ENCODE measurements at places on chromosomes 2 and 18.

- DNase-seq = no peak
Observed at GRCh38 chr2:222802514-222803196, 58.2 kb upstream of the ACSL3 start.

DNA sequence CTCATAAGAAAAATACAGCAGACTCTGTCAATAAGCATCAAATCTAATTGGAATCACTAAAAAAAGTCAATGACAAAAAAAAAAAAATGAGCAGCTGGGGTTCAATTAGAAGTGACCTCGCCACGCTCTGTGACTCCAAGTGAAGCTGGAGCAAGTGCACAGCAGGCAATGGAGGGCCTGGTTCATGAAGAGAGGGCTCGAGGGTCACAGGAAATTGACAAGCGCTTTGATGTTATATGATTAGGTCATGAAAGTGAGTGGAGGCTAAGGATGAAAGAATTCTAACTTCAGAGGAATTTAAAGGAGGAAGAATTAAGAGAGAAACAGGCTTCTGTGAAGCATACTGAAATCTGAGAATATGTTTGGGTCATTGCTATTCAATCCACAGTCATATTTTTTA, 85.4 kb upstream of the TMEM18 start:
- no peak for DNase-seq

GRCh38 chr2:188293601-188294351, 2.1 kb downstream of the GULP1 start:
- DNase-seq = no peak

GRCh38 chr2:68692511-68692910, 42.1 kb upstream of the ARHGAP25 start:
- no peak for DNase-seq

DNA sequence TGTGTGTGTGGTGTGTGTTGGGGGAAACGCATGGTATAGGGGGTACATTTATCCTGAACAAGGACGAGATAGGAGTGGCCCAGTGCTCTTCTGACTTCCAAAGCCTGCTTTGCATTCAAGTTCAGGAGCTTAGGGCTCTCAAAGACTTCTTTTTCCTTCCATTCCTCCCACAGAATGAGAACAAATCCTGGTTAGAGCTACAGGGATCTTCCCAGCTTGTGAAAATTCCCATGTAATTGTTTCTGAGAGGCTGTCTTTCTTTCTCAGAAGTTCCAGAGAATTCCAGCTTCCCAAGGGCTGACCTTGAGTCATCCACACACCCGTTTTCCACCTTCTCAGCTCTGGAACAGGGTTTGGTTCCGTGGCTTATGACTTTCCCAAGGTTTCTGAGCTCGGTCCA, 38.9 kb downstream of the FASTKD2 start:
- DNase-seq = no peak

GRCh38 chr18:22344908-22345670, 72.6 kb downstream of the CTAGE1 start:
- no peak for DNase-seq

GRCh38 chr18:64713284-64713683, 564.4 kb upstream of the LINC00305 start:
- DNase-seq = no peak

DNA sequence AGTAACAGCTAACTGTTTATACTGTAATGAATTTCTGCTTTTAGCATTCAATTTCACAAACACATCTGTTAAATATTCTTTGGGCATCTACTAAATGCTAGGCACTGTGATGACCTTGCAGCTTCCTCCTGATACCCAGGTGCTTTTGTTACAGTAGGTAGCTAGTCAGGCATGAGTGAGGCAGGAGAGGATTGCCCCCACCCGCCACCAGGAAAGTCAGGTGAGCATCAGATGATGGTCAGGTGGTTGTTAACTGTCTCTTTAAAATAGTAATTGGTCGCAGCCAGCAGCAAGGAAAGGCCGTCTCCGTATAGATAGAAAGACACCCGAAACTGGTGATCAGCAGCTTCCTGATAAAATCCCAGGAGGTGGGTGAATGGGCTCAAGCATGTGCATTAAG, 255.6 kb downstream of the PIEZO2 start:
- no peak for DNase-seq

DNA sequence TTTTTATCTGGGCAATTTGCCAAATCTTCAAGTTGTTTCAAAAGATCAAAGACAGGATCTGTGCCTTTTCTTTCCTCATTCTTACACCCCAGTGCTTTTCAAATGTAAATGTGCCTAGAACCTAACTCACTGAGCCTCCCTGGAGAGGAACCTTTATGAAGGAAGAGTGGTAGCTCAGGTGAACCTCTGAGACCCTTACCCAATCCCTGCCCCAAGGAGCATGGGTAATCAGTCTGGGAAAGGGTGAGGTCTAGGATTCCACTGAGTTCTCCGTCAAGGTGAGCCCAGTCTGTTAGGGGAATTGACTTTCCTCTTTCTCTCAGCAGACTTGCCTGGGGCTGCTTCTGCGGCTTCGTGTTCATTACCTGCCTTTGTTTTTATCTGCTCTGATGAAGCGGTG, 88.1 kb upstream of the MAP4K4 start:
- DNase-seq = no peak

DNA sequence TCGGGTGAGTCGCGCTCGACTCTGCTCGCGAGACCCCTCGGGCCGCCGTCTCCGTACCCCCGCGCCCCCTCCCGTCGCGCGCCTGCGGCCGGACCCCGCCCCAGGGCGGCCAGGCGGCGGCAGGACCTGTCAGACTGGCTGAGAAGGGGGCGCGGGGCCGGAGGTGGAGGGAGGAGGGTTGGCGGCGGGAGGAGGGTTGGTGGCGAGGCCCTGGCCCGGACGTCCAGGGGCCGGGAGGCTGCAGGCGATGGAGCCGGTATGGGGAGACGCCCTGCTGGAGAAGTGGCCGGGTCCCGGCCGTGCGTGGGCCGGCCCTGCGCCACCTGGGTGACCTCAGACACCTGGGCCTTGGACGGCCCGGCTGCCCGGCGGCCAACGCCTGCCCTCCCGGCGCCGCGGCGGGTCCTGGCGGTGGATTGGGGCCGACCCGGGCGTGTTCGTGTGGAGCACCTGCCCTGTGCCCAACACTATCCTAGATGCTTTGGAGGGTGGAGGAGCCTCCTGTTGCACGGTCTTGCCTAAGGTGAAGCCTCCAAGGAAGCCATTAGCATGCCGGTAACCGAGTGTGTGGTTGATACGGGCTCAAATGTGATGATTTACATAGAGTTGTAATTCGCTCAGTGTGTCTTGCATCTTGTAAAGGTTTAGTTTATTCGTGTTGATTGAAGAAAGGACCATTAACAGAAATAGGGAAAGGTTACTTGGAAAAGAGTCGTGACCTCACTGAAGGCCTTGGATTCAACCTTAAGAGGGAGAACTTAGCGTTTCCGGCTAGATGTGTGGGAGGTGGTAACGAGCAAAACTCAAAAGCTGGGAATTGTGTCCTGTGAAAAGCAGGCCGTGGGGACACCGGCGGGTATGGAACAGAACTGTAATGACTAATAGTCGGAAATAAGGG, 550 bp downstream of the MYL12B start:
- peak; percentile 20 for DNase-seq

GRCh38 chr2:199163613-199164458, 293.9 kb downstream of the SATB2 start:
- no peak for DNase-seq

DNA sequence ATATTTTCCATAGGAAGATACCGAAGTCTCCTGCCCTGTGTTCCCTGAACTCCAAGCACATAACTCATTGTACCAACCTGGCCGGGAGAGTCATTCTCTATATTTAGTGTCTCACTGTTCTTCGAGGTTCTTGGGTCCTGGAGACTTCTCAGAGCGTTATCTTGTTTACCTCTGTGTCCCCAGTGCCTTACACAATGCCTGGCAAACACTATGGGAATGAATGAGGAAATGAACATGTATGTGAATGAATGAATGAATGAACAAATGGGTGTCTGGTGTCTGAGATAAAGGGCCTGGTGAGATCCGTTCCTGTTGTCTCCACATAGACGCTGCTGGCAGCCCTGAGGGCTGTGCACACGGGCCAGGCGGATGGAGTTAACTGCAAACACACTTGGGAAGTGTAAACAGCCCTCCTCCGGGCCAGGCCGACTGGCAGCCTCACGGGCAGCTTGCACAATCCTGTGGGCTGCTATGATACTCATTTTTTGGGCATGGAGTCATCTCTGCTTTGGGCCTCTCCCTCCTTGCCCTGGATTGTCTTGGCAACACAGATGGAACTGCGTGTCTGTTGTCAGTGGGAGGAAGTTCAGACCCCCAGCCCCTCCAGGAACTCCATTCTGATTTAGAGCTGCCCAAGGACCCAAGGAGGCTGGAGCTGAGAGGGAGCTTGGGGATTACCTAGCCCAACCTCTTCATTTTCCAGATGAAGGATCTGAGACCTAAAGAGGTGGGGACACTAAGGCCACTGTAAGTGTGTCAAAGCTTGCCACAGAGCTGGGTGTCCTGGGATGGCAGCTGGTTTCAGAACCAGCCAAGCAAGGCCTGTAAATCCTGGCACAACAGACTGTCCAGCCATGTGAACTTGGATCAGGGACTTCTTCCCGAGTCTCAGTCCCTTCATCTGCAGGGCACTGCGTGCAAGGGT, 124.4 kb downstream of the INHBB start:
- no peak for DNase-seq

DNA sequence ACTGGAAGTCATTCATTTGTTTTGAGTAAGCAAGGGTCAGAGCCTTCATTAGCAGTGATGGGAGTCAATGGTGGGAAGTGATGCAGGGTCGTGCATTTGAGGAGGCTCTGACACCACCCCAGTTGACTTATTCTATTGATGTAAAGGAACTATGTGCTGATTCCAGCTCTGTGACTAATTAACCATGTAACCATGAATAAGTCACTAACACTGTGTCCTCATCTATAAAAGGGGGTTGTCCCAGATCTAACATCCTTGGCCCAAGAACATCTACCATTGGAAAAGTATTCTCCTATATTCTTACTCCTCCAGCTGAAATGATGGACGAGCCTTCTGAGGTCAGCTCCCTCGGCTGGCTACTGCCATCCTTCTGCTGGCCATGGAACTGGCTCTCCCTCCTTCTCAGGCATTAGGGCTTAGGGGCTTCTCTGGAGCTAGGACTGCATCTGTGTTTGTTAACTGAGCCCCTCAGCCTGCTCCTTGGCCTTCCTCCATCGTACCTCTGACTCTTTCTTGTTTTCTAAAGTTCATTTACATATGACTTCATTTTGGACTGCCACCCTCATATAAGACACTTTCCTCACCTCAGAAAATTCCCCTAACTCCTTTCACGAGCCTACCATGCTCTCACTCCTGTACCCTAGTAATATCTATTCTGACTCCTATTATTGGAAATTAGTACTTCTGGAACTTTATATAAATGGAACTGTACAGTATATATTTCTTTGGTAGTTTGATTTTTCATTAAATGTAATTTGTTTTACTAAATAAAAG, 115.5 kb downstream of the KCTD1 start:
- DNase-seq = no peak

DNA sequence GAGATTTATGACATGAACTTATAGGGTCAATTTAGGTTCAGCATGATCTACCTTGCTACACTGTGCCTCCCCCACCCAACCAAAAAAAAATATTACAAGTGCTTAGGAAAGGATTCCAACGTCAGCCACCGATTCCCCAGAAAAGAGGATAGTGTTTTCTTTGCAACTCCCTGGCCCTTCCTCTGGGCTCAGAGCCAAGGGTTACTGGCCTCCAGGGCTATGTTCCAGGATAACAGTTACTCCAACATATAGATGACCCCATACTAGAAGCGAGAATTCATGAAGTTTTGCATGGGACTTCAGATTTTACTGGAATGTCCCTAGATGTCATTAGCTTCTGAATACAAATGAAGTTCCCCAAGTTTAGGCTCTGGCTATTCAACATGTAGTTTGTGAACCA, 172.1 kb downstream of the UPP2 start:
- DNase-seq = no peak

- DNase-seq = no peak
Observed at GRCh38 chr2:217031445-217031844, 171.6 kb upstream of the TNP1 start.

GRCh38 chr2:234679741-234680687, 183.1 kb upstream of the ARL4C start:
- no peak for DNase-seq

GRCh38 chr2:11458753-11459152, 7.2 kb downstream of the E2F6 start:
- DNase-seq = no peak

DNA sequence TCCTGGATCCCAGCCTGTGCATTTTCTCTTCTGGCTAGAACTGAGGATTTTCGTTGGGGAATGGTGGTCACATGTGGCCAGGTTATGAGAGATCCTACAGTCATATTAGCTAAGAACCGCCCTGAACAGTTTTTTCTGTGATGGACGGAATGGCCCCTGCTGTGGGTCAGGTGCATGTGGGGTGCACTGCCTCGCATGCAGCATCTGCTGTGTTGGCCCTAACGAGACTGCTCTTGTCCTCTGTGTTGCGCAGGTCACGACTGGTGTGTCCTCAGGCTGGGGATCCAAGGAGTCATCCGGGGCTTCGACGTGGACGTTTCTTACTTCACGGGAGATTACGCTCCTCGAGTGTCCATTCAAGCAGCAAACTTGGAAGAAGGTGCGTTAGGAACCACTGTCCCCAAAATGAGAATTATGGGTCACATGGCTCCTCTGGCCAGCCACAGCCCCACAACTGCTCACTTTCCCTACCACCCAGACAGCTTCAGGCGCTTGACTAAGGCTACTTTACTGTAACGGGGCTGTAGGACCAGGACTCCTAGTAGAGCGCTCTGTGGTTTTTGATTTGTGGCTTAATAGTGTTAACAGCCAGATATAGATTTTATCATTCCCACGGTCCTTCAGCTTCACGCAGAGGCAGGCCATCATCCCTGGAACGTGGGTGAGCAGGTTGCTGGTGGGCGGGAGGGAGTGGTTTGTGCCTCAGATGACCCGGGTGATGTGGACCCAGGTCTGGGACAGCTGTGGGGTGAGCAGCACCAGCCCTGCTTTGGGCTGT, 21.8 kb downstream of the ALLC start:
- DNase-seq = no peak

DNA sequence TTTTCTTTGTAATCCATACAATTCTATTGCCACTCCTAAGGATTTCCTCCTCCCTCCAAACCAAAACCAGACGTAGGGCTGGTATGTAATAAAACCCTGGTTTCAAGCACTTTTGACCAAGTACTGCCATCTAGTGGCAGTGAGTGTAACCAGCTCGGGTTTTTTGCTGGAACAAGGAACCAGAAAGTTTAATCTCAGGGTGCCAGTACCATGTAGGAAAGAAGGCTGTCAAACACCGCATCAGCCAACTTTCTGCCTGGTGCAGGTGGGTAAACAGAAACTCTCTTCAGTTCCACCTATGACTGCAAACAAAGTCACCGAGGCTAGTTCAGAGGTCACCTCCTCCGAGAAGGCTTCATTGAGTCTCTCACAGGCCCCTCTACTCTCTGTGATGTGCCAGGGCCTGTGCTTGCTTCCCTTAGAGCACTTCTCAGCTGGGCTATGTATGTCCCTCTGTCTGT, 10.2 kb upstream of the THNSL2 start:
- peak; percentile 41 for DNase-seq

DNA sequence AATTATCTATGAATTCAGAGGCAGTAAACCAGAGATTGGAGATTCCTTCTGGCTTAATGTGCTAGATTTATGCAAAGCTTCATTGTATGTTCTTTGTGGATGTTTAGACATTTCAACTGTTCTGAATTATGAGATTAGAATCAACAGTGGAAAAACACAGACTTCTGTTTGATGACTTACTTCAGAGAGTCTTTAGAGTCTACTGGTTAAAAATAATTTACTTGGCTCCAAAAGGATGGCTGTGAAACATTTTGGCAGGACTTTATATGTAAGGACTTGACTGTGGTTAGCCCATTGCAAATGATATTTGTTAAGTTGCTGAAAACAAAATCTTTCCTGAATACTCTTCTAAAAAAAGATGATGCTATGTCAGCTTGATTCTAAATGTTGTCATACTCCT, 25.5 kb upstream of the LRRC30 start:
- DNase-seq = no peak

GRCh38 chr2:159381574-159381973, 95.1 kb upstream of the WDSUB1 start:
- DNase-seq = no peak
